Lower leg skin (tissue), 4 donors: ENCODE measurements at places on chromosomes 11 and 22. TPM values are rescaled to one million over a fixed set of nuclear protein-coding genes. Genes with fewer than 3 reads are reported as not detected.
A peak's percentile ranks its signal among the peaks of the same experiment; 100 is the strongest.

Gene TPP1
- 49.6 TPM for total RNA-seq

Gene PGA5
- not detected for total RNA-seq

Gene GPHA2
- total RNA-seq = not detected

Gene ASPHD2
- total RNA-seq = 31.4 TPM

Gene PKDREJ
- total RNA-seq = 0.23 TPM

Gene TRIM51
- total RNA-seq = not detected

Gene CHRM1
- 7.6 TPM for total RNA-seq

Gene ART1
- total RNA-seq = not detected

Gene XNDC1N
- 1.6 TPM for total RNA-seq

Gene DESI1
- total RNA-seq = 23.7 TPM

Gene GLYAT
- not detected for total RNA-seq

Gene IPO7
- 67.1 TPM for total RNA-seq

Gene POGLUT3
- total RNA-seq = 13.1 TPM

Gene NXPE1
- total RNA-seq = not detected

Gene EP300
- total RNA-seq = 75.8 TPM

- peak; percentile 84 for DNase-seq
Observed at GRCh38 chr11:71998649-71999310, at the start of gene IL18BP. Gene IL18BP, plus strand, starts transcription at chr11:71998909. Its CDS starts 1,076 bp downstream, at chr11:71999985.

DNA sequence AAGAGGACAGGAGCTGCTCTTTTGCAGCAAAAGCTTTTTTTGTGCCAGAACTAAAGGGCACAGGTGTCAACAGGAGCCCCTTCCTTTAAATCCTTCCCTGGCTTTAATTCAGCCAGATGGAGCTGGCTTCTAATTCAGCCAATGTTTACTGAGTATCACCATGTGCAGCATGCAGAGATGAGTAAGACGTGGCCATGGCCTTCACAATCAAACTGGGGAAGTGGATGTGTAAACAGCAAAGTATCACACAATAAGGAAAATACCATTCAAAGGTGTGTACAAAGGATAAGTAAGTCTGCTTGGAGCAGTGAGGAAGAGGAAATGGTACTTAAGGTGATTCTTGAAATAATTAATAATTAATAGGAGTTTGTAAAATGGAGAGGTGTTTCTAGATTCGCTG, 243.4 kb downstream of the NXPE2 start:
- DNase-seq = no peak

DNA sequence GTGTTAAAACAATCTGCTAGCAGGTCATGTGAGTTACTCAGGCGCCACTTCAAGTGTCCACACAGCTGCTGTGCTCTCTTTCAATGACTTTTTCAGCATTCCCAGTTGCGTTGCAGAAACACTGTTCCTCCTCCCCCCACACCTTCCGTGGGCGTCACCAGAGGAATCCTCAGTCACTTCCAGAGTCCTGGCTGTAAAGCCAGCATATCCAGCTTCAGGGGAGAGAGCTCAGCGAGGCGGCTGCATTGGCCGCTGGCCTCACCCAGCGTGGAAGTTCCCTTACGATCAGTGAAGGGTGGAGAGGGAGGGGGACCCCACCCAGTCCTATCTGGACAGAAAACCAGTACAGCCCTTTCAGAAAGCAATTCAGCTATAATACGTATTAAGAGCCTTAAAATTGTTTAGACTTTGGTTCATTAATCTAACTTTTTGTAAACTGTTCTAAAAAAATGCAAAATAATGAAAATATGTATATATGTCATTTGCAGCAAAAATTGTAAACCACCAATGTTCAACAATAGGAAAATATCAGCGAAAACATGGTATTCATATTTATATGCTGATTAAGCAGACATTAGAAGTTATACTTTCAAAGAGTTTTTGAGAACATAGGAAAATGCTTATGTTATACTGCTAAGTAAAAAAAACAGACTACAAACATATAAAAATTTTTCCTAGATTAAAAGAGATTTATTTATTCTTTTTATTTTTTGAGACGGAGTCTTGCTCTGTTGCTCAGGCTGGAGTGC, 2.8 kb upstream of the ANO9 start:
- DNase-seq = peak; percentile 40

GRCh38 chr11:47123094-47123493, 53.6 kb downstream of the ARFGAP2 start:
- no peak for DNase-seq

GRCh38 chr11:68828957-68829356, 12.8 kb downstream of the CPT1A start:
- DNase-seq = no peak

- no peak for DNase-seq
Observed at GRCh38 chr11:5865826-5866225, 8.3 kb upstream of the OR52E8 start.

DNA sequence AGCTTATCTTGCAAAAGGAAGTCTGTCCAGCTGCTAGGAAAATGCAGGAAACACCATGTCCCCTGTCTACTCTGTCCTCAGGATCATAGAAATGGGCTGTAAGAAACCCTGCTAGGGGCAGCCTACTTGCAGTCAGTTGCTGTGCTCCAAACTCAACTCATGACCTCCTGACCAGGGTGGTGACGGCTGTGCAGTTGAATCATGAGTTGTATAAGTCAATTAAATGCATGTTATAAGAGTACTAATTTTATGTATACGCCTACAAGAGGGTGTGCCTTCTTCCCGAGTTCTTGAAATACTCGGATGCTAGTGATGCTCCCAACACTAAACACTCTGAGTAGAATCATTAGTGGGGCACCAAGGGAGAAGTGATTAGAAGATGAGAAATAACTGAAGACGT, 776.4 kb downstream of the OPCML start:
- DNase-seq = no peak

- DNase-seq = peak; percentile 32
Observed at GRCh38 chr22:19674129-19674928, 40.0 kb upstream of the SEPTIN5 start.

GRCh38 chr11:120499088-120499487, 12.5 kb upstream of the GRIK4 start:
- DNase-seq = no peak

DNA sequence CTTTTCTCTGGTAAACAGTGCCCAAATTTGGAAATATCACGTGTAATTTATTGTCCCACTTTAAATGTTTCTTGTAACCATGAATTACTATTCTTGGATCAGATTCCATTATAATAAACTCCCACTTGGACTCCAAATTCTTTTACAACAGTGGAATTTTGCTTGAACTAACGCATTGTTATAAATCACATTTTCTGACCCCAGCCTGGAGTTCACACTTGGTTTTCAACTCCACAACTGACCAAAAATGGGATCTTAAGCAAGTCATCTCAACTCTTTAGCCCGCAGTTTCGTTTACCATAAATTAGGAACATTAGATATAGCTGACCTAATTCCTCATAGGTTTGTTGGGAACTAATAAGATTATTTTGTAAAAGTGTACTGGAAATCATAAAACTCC, 336.8 kb upstream of the NCAM1 start:
- no peak for DNase-seq

DNA sequence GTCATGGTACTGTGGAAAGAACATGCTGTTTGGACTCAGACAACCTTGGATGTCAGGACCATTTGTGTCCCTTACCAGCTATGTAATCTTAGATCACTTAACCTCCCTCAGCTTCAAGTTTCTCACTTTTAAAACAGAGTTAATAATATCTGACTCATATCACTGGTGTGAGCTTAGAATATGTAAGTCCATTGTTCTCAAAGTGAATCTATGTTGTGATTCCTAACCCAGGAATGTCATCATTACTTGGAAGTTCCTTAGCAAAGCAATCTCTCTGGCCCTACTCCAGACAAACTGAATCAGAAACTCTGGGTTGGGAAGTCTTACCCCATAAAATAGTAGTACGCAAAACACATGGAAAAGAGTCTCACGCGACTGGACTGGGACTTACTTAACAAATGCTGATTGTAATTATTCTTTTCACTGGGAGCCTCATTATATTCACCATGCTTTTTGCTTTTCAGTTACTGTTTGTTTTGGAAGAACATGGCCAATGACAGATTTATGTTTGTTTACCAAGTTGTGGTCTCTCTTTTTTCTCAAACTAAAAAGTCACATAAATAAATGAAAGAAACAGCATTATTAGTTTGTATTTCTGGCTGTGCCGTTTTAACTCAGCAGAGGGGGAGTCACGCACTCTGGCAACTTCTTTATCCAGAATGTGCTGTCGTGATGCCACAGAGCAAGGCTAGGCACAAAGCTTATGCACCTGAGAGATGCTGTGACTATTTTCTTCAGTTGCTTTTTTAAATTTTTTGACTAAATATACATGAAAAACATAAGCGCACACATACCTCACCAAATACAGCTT, 217.7 kb upstream of the CTSC start:
- DNase-seq = peak; percentile 73

DNA sequence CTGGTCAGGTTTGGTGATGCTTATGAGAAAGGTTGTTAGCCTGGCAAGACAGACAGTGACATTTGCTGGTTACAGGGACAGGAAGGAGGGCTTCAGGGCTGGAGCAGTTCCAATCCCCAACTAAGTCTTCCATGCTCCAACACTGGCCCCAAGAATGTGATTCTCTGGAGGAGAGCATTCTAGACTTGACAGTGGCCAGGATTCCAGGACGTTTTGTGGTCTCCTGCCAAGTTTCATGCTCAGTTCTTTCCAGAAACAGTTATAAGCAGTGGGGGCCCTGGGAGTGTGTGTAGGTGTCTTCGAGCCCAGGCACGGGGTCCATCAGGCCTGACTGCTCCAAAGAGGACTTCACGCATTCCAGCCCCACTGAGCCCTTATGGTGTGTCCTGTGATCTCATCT, 8.9 kb upstream of the GRK3 start:
- no peak for DNase-seq

GRCh38 chr11:1766719-1767398, 3.1 kb upstream of the CTSD start:
- DNase-seq = peak; percentile 81

DNA sequence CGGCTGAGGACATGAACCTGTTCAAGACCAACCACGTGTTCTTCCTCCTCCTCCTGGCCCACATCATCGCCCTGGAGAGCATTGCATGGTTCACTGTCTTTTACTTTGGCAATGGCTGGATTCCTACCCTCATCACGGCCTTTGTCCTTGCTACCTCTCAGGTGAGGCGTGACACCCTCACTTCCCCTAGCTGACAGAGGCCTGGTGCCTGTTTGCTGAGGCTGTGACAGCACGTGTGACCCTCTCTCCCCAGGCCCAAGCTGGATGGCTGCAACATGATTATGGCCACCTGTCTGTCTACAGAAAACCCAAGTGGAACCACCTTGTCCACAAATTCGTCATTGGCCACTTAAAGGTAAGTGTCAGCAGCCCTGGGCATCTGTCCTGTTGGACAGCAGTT, 12.3 kb downstream of the FADS2 start:
- DNase-seq = no peak

DNA sequence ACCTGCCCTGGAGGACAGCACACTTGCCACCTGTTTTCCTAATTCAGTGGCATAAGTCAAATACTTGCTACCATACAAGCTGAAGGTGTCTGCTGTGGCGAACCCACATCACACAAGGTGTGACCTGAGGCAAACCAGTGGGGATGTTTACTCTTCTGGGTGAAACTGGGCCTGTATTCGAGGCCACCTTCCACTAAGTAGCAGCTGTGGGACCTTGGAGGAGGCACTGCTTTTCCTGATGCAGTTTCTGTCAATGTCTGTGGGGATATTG, 927.4 kb downstream of the BRD1 start:
- peak; percentile 26 for DNase-seq

- no peak for DNase-seq
Observed at GRCh38 chr11:109984634-109985289, 108.4 kb upstream of the ZC3H12C start.

- no peak for DNase-seq
Observed at GRCh38 chr11:77444261-77444660, 29.6 kb downstream of the PAK1 start.

GRCh38 chr11:61549662-61550568, 31.0 kb downstream of the SYT7 start:
- DNase-seq = no peak

- DNase-seq = no peak
Observed at GRCh38 chr11:72950685-72951084, 136.5 kb downstream of the ATG16L2 start.

DNA sequence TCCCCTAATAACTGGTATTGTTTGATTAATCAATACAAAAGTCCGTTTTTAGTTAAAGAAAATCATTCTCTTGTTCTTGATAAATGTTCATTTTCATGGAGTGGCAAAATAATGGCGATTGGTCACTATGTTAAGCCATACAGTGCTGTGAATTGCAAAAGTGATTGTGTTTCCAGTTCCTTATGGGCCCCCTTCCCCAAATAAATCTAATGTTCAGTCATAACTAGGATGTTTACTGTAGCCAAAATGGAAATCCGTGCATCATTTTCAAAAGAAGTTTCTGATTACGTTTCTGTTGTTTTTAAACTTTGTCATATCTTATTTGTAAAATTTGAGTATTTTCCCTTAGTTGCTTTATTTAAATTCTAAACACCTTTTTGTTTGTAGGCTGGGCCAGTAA, 845 bp downstream of the RBM7 start:
- DNase-seq = no peak
